ENCODE measurements at places on chromosomes 5 and 9.
A peak's percentile ranks its signal among the peaks of the same experiment; 100 is the strongest.

GRCh38 chr5:126542441-126542840 is 52.6 kb downstream of the ALDH7A1 start:
- DNase-seq = no peak

- no peak for DNase-seq
Observed at GRCh38 chr5:138610415-138610917, 35.3 kb upstream of the HSPA9 start.

DNA sequence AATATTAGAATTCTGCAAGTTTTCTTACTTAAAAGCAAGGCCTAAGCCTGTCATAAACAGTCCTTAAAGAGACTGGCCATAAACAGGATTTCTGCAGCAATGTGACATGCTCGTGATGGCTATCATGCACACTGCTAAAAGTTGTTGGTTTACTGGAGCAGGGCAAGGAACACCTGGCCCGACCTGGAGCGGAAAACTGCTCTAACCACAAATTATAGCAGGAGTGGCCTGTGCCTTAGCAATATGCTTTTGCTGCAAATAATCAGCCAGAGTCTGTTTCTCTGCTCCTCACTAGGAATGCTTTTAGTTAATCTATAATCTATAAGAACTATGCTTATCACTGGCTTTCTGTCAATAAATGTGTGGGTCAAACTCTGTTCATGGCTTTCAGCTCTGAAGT is 322.9 kb upstream of the RPS23 start:
- DNase-seq = no peak

- DNase-seq = no peak
Observed at GRCh38 chr5:80309871-80310665, 9.7 kb upstream of the SPZ1 start.

- DNase-seq = no peak
Observed at GRCh38 chr5:174777583-174777982, 53.2 kb downstream of the MSX2 start.

DNA sequence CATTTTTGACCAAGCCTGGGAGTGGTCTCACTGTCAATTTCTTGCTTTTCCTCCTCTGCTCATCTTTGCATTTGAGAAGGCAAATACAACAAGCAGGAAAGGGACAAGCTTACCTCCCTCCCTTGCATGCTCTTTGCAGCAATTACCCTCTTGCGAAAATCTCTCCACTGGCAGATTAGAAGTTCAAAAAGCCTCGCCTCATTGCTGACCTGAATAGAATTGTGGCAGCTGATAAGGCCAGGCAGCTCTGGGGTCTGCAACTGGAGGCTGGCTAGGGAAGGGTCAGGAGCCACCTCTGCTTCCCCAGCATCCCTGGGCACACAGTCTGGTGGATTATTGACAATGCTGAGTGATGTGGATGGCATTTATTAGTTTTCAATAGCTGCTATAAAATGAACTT is 362.3 kb upstream of the KIF2A start:
- DNase-seq = no peak

DNA sequence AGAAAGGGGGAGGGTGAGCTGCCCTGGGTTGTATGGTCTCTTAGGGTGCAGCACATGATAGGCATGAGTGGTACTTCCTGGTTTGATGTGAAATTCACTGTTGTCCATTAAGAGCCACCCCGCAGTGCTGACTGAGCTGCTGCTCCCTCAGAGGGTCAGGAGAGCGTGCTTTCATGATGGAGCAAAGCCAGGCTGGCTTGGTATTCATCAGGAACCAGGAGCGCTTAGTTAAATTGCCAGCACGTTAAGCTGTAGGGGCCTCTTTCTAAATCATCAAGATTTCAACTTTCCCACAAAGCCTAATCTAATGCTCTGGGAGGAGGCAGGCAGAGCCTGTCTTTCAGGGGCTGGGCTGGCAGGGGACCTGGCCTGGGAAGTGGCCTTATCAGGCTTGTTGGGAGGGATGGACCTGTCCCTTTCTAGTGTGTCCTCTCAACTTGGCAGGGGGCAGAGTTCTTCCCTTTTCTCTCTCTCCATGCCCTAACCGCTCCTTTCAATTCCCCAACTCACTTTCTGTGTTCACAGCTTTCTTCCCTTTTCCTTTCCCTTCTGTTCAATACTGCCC is 7.9 kb downstream of the CYSTM1 start:
- DNase-seq = no peak

GRCh38 chr9:38713426-38713825 is 6.5 kb downstream of the FAM240B start:
- DNase-seq = no peak

GRCh38 chr9:31166516-31166915 is 1217.9 kb upstream of the ACO1 start:
- DNase-seq = no peak

DNA sequence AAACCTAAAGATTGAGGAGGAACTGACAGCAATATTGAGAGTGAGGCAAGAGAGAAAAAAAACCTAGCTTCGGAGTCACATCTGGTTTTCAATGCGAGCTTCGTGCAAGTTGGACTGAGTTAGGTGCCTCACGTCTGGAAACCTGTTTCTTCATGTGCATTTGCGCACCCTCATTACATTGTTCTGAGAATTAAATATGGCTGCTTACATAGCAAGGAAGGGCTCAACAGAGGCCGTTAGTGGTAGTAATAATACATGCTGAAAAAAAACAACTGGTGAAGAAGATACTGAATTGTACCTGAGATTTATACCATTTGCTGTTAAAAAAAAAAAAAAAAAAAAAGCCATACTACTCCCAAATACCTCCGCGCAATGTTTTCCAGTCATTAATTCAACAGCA is 18.6 kb downstream of the DNAJA1 start:
- no peak for DNase-seq

DNA sequence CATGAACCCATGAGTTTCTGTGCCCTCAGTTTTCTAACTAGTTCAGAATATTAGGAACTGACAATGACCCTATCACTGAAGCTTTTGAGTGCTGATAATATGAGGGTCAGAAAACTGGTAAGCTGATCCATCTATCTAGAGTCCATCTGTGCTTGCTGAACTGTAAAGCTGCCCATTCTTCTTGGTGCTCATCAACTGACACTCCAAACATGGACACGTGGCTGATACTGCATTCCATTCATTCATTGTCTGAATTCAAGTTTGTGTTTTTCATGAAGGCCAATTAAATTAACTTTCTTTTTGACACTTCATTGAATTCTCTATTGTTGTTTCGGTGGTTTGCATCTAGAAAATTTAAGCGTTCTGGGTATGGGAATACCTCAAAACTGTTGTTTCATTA is 17.6 kb downstream of the NREP start:
- no peak for DNase-seq

- no peak for DNase-seq
Observed at GRCh38 chr9:111038331-111039230, at the start of gene LPAR1. Gene LPAR1 (minus strand): TSS chr9:111038470. CDS start chr9:110972117, 66,353 bp downstream.

DNA sequence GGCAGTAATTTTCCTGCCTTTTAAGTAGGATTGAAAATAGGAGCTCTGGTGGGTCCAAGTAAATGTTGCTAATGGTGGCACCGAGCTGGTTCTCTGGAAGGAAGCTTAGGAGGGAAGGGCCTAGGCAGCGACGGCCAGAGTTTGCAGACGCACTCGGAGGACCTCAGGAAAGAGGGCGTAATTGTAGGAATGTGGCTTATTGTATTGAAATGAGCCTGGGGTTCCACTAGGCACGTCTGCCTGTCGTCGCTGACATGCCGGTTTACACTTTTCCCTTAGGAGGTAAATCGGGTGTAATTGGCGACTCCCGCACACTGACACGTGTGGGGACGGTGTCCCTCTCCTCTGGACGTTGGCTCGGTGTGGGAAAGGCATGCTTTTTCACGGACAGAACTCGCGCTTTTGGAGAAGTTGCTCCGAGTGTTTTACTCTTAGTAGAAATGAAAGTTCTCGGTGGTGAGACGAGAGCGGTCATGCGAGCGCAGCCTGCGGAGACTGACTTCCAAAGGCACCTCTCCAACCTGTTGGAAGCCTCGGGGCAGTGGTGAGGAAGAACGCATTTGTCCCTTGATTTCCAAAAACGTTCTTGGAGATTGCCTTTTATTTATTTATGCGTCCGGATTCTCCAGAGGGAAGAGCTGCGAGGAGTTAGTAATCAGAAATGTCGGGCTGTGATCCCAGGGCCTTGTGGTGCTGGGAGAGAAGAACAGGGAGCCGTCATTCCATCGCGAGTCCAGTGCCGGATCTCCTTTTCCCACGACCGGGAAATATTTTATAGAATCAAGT is 1.3 kb downstream of the NR4A3 start:
- no peak for DNase-seq

- no peak for DNase-seq
Observed at GRCh38 chr5:124235576-124235975, 510.9 kb downstream of the ZNF608 start.

GRCh38 chr9:71663216-71663615 is 105.1 kb downstream of the CEMIP2 start:
- no peak for DNase-seq

- no peak for DNase-seq
Observed at GRCh38 chr5:28468166-28468565, 1429.8 kb upstream of the CDH9 start.

GRCh38 chr9:74284581-74285450 is 212.3 kb upstream of the RORB start:
- no peak for DNase-seq

GRCh38 chr9:34457266-34458012 is 931 bp downstream of the FAM219A start:
- DNase-seq = no peak

GRCh38 chr5:181070523-181070922 is 30.5 kb downstream of the BTNL9 start:
- no peak for DNase-seq

GRCh38 chr5:116892993-116893392 is 318.4 kb upstream of the SEMA6A start:
- no peak for DNase-seq

- no peak for DNase-seq
Observed at GRCh38 chr5:91042936-91043255, 340.2 kb downstream of the ARRDC3 start.

GRCh38 chr5:39598661-39599248 is 174.0 kb upstream of the DAB2 start:
- DNase-seq = no peak

- no peak for DNase-seq
Observed at GRCh38 chr9:87599901-87600610, 102.4 kb downstream of the DAPK1 start.

DNA sequence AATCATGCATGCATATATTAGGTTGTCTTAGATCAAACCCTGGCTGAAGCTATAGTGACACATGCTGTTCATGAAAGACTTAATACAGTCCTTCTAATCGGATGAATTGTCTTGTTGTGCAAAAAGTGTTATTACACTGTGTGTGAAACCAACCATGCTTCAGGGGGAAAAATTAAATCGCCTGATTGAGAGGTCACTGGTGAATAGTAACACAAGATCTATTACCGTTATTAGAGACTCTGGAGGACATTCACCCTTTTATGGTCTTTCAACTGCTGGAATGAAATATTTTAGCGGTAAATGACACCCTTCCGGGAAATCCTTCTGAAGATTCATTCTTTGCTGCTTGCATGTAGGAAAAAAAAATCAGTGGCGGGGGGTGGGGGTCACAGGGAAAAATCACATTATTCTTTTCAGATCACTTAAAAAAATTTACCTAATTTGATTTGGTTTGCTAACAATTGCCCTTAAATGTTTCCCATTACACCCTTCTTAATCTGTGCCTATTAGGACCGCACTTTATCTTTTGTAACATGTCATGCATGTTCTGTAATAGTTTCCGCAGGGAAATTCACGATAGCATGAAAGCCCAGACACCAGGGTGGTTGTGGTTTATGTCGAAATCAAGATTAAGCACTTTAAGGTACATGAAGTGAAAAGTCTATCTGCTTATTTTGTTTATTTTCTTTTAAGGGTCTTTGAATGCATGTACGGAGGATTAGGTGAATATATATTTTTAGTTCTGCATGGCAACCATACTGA is 120.6 kb downstream of the FOCAD start:
- DNase-seq = no peak

DNA sequence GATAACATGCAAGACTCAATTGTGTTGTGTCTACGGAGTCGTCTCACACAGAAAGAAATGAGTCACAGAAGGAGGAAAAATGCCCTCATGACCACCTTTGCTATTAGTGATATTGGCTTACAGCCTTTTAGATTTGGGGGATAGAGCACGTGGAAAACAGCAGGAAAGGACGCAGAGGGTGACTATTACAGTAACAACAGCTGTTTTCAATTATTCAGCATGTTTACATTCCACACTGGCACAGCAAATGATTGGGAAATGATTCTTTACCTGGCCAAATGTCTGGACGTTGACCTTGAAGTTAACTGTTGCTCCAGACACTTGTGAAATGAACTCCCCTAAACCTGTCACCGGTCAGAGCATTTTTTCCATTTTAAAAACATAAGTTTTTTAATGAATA is 46.8 kb downstream of the APTX start:
- no peak for DNase-seq

DNA sequence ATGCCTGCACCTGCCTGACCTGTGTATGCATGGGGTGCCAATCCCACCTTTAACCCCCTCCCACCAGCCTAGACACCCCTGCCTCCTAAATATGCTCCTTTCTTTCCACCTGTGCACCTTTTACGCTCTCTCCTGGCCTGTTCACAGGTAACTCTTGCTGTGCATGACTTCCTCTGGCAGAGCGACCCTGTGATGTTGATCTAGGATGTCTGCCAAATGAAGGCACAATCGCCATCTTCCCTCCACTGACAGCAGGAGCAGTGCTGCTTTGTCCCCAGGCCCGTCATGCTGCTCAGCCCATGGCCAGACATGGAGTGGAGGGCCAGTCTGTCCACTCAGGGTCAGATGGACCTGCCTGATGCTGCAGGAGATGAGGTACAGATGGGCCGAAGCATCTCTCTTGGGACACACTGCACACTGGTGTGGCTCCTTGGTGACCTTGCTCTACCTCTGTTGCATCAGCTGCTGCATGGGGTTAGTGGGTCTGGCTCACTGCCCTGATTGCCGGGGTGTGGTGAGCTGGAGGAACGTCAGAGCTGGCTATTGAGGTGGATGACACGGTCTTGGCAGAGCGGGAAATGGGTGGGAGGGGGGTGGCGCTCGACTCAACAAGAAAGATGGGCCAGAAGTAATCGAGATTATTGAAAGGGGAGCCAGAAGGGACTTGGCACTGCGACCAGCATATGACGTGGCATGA is 101.7 kb upstream of the PITX1 start:
- DNase-seq = peak; percentile 84

GRCh38 chr5:105817914-105818313 is 1852.8 kb downstream of the EFNA5 start:
- no peak for DNase-seq

DNA sequence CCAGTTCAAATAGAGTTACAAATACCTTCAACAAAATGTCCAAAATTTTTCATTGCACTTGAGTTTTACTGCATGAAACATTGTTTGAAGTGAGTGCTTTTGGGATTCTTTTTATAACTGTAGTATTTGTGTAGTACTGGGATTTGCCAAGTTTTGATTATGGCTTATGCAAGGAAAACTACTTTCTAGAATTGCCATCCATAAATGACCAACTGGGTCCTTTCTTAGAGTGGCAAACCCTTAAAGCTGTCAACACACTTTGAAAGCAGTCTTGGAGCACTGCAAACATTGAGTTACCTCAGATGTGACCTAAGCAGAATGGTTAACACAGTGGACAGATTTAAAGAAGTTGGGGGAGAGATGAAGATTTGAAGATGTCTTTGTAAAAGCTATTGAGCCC is 379.6 kb upstream of the ZNF608 start:
- no peak for DNase-seq

GRCh38 chr5:171644536-171644935 is 141.1 kb upstream of the SMIM23 start:
- no peak for DNase-seq

Data from hematopoietic multipotent progenitor cell treated with erythropoietin and hydrocortisone succinate and interleukin-3 and kit ligand, for 17 days (in vitro differentiated cells).